ENCODE measurements at places on chromosomes 16 and 17.

DNA sequence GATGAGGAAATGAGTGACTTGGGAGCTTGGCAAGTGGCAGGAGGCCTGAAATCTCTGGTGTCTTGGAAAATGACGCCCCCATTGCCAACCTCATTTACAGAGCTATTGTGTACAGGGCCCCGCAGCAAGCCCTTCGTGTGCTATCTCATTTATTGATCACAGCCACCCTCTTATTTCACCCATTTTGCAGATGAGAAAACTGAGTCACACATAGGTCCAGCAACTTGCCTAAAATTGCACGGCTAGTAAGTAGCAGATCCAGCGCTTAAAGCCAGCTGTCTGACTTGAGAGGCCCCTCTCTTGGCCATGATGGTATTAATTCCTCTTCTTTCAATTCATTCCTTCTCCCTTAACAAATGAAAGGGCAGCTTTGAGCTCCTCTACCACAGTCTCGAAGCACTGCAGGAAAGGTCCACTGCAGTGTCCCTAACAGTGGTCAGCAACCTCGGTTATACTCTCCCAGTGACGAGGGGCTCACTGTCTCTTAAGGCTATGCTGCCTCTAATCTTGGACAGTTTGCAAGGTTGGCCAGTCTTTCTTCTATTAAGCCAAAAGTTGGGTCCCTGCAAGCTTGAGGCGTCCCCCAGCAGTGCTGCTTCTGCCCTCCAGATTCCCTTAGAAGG lies 162.2 kb downstream of the COPRS start:
- no peak for DNase-seq

GRCh38 chr16:73847090-73847489 lies 449.5 kb upstream of the PSMD7 start:
- DNase-seq, result no peak

DNA sequence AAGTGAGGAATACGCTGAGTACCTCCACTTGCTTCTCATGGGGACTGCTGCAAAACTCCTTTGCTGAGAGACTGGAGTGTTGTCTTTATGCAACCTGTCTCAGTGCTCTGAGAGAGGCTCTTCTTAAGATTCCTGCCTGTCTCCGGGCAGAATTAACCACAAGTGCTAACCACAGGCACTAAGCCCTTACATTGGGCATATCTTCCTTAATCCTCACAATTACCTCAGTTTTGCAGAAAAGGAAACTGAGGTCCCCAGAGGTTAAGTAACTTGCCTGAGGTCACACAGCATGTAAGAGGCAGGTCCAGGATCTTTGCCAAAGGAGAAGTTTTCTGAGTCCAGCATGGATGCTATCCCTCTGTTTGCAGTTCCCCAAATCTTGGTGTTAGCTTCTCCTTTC lies 86.0 kb downstream of the GP2 start:
- DNase-seq, result no peak

DNA sequence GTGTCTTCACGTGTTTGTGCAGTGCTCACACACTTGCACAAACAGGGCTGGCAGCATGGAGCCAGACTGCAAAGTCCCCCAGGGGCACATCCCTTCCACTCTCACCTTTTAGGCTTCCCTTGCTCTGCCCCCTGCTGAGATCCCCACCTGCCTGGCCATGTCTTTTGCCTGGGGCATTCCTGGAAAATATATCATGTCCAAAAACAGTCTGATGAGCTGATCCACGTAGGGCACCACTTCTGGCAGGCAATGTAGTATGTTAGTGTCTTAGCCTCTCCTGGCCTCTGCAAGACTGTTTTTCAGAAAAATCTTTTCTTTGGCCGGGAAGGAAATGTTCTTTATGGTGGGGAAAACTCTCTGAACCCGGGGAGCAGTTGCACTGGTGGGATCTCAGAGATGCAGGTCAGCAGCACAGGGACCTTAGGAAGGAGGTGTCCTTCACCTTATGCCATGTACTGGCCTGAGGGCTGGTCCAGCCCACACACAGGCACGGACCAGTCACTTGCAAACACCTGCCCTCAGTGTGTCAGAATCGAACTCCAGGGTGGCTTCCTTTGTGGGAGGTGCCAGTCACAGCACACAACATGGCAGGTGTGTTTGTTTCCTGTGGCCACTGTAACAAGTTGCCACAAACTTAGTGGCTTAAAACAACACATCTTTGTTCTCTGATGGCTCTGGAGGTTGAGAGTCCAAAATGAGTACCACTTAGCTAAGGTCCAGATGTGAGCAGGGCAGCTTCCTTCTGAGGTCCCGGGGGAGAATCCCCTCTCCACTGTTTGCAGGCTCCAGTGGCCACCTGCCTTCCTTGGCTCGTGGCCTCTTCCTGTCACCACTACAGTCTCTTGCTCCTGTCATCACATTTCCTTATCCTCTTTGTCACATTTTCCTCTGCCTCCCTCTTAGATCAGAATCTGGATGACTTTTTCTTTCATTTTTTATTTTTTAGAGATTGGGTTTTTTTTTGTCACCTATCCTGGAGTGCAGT lies 46.6 kb downstream of the MPRIP start:
- no peak for DNase-seq

DNA sequence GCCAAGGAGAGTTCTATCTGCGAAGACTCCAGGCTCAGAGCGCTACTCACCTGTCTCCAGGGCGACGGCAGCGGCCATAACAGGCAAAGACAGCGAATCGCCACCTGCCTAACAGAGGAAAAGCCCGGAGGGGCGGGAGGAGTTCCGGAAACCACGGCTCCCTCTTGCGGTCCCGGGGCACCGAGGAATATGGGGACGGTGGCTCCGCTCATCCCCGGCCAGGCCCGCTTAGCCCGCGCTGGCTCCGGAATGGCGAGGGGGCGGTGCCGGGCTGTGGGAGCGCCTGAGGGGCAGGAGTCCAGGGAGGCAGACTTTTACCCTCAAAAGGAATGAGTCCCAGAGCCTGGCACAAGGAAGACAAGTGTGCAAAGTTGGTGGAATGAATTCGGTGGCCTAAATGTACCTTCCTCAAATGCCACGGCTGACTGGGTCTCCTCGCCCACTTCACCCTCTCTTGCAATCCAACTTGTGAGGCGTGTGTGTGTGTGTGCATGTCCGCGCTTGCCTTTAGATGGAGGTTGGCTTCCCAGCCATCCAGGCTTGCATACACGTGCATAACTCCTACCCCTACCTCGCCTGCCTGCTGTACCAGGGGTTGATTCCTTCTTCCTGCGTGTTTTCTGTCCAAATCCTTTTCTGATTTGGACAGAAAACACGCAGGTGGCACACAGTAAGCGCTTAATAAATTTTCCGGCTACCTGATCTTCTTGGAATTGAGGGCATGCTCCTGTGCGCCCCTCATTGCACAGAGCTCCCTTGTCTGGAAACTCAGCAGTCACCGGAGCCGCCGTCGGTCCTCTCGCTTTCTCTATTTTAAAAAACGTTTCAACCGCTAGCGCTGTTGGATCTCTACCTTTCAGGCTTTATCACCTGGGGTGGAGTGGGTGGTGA lies 3.5 kb downstream of the C17orf100 start:
- DNase-seq, result no peak

DNA sequence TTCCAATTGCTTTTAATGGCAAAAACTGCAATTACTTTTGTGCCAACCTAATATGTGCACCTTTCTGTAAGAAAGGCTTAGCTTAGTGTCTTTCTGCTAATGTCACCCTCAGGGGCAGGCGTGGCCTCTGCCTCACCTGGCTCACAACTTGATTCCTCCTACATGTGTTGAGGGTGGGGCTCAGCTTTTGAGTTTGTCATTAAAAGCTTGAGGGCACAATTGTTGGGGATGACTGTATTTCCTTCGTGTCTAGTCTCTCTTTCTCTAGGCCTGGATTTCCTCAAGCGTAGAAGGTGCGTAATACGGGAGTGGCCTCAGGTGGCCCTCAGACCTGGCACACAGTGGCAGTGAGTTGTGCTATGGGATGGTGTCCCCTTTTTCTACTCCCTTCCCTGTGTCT lies 94.4 kb downstream of the CLEC16A start:
- DNase-seq, result no peak

GRCh38 chr16:30488764-30489605 lies 16.4 kb downstream of the ITGAL start:
- DNase-seq, result no peak

DNA sequence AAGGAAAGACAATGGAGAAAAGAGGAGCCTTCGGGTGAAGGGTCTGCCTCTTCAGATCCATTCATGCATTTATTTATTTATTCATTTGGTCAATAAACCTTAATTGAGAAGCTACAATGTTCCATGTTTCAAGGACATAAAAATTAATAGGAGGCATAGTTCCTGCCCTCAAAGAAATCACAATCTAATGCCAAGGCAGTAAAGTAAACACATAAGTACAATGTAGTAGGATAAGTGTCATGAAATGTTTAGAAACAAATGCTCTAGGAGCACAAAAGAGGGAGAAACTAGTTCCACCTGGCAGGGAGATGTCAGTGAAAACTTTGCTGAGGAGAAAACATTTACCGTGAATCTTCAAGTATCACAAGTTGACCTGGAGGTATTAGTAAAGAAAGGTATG lies 103.5 kb upstream of the NOG start:
- DNase-seq, result no peak

DNA sequence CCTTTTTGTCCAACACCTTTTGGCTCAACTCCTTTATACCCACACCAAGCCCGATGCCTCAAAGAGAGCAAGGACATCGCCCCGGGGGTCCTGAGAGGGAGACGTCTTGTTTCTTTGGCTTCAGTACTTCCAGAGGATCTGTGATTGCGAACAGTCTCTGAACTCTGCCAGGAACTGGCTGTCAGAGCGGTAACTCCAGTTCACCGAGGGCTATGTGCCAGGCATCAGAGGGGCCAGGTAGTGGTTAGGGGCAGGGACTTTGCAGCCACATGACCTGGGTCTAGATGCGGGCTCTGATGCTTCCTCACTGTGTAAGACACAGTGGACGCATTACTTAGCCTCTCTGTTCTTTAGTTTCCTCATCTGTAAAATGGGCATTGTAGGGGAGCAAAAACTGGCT lies 21.6 kb downstream of the LLGL2 start:
- no peak for DNase-seq

DNA sequence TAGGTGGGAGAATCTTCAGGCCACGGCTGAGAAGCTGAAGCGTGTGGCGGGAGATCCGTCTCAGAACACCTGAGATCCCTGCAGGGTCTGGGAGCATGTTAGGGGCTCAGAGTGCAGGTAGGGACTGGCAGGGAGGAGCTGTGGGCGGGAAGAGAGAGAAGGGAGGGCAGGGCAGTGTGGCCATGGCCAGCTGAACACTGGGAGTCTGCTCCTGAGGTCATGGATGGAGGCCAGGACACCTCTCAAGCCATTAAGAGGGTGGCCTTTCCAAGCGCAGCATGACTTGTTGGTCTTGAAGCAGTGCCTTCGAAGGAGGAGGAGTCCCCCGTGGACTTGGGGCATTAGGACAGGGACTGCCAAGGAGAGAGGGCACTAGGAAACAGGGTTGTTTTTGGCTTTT lies 23.7 kb downstream of the NAA60 start:
- no peak for DNase-seq

GRCh38 chr17:72421128-72422092 lies 300.6 kb downstream of the SOX9 start:
- DNase-seq, result peak; percentile 100

- no peak for DNase-seq
These were observed 15.9 kb downstream of the CYB561 start for GRCh38 chr17:63430223-63430622.
